ENCODE measurements at places on chromosomes 1 and 21.

DNA sequence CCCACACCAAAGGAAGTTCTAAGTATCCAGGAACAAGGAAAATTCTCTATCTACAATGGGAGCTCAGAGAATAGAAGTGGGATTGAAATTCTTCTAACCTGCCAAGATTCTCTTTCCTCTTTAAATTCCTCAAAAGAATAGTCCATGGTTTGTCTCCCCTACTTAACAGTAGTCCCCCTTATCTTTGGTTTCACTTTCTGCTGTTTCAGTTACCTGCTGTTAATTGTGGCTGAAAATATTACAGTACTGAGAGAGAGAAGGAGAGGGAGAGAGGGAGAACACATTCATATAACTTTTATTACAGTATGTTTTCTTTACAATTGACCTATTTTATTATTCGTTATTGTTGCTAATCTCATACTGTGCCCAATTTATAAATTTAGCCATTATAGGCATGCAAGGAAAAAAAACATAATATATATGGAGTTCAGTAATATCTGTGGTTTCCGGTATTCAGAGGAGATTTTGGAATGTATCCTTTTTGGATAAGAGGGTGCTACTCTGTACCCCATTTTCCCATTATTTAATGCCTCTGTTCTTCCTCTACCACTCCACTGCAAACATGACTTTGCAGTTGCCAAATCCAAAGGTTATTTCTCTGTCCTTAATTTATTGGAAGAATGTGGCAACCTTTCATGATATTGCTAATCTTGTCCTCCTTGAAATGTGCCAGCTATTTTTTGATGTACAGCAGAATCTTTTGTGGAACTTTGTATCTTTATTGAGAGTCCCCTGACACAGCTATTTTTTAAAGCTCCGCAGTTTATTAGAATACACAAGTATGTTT is 68.0 kb downstream of the USP25 start:
- DNase-seq = no peak

DNA sequence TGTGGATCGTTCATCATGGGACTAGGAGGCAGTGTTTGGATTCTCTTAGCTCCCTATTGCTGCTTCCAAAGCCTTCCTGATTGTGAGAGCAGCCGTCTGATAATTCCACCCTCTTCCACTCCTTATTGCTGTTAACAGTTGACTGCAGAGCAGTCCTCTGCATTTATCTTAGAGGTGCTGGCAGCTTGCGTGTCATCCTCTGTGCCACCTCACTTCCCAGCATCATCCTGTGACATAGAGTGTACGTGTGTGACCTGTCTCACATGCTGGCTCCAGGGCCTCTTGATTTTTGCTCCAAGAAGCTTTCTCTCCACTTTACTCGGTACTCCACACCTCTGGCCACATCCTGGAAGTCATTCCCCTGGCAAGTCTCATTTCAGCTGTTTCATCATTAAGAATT is 53.0 kb upstream of the DYNLT5 start:
- DNase-seq = no peak

DNA sequence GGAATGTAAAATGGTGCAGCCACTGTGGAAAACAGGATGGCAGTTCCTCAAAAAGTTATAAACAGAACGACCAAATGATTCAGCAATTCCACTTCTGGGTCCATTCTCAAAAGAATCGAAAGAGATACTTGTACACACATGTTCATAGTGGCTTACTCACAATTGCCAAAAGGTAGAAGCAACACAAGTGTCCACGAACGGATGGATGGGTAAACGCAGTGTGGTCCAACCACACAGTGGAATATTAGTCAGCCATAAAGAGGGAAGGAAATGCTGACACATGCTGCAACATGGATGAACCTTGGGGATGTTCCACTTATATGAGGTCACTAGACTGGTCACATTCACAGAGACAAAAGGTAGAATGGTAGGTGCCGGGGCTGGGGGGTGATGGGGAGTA is 5.3 kb downstream of the KRTAP10-1 start:
- DNase-seq = no peak

- no peak for DNase-seq
Measured at GRCh38 chr1:42279055-42279454, 56.0 kb downstream of the FOXJ3 start.

- DNase-seq = no peak
Measured at GRCh38 chr1:61782771-61783170, 40.5 kb downstream of the PATJ start.

GRCh38 chr1:209747580-209748262 is 8.1 kb upstream of the TRAF3IP3 start:
- peak; percentile 80 for DNase-seq

DNA sequence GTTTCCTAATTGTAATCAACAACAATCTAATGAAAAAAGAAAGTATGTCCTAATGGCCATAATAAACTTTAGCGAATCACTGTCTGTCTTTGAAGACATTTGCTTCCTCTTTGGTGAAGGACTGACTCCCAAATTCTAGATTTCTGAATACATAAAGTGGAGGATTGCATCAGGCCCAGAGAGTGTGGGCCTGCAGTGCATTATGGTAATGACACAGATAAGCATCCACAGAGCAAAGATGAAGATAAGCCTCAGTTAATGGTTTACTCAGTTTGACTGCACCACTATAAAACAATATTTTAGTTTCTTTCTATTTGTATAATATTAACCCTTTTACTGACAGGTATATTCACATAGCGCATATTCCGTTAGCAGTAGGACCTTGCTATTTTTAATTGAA is 365.5 kb downstream of the KCTD3 start:
- no peak for DNase-seq

GRCh38 chr1:29033829-29034466 is 89.8 kb downstream of the TMEM200B start:
- DNase-seq = peak; percentile 77

DNA sequence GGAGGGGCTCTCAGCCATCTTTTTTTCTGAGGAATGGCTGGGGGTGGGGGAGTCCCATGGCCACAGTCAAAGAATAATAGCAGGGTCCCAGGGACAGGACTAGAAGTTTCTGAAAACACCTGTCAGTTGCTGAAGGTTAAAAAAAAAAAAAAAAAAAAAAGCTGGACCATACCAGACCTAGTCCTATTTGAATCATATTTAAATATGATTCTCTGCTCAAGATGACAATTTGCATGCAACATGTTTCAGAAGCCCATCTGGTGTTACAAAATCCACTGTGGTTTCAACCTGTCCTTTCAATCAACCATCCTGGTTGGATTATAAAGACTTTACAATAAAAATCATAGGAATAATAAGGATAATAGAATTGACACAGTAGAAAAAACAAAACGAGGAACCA is 153.7 kb downstream of the TENT5C start:
- no peak for DNase-seq

GRCh38 chr1:104294259-104294658 is 544.6 kb downstream of the AMY1C start:
- no peak for DNase-seq

All from cerebellar cortex (tissue), 1 donor.